Cortex of kidney (tissue), 1 donor: ENCODE measurements at places on chromosomes 6 and 20.

GRCh38 chr6:163956571-163957407 is 542.3 kb downstream of the QKI start:
- DNase-seq = no peak

DNA sequence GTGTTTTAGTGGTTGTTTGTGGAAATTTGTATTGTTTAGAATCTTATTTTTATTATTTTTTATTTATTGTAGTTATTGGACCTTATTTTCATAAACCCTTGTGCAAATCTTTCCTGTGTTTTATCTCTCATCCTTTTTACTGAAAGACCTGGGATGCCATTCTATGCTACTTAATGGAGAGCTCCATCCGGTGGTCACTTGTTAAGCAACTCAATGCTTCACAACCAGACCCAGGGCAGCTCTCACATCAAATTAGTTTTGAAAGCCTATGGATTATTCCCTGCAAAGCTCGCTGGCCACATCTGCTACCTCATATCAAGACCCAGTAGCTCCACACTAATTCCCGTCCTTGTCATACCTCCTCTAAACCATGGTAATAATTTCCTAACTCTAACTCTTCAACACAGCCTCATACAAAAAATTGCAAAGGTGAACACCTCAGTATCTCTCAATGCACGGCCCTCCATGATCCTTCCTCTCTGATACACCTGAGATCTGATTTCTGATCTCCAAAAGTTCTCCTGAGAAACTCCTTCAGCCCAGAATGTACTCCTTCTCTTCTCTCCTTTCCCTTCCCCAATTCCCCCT is 296.6 kb upstream of the MANEA start:
- DNase-seq = no peak

GRCh38 chr6:41901882-41902519 is 6.8 kb upstream of the USP49 start:
- no peak for DNase-seq

DNA sequence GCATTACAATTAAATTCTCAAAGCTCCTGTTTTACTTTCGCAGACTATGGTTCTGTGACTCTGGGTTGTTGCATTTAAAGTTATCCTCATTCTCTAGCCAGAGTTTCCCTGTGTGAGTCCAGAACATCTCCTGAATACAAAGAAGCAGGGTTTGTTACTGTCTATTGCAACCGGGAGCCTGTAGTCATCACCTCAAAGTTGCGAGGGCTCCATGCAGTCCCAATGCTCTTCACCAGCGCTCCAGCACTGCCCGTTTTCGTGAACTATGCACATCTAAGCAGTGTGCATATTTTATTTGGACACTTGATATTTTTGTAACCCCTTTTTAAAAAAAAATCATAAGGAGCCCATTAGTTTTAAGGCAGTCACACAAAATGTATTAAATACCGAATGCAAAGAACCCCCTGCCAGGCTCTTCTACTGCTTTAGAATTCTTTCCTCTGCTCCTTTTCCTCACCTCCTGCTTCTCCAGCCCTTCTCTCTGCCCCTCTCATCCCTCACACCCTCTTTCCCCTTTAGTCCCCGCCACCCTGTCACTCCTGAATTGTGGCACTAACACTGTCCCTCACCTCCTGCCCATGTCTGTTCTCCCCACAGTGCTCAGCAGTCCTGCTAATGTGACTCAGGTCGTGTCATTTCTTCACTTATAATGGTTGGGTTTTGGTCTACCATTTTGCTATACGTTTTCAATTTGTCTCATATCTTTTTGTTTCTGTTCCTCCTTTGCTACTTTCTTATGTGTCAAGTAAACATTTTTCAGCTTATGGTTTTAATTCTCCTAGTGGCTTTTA is 1.1 kb upstream of the HLA-C start:
- DNase-seq = no peak

DNA sequence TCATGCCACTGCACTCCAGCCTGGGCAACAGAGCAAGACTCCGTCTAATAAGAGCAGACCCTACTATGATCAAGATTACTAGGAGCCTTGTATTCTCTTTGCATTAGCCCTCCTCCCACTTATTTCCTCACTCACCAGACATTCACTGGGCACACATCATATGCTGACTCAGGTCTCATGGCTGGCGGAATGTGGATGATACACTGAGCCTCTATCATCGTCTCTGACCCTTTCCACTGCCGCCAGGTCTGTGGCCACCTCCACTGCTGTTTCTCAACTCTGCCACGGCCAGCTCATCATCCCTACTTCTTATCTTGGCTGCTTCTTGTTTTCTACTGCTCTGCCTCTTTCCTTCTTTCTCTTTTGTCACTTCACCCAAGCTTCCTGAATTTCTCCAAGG is 161.0 kb downstream of the BACH2 start:
- DNase-seq = no peak

GRCh38 chr20:9122571-9122970 is 53.7 kb downstream of the PLCB4 start:
- DNase-seq = no peak

DNA sequence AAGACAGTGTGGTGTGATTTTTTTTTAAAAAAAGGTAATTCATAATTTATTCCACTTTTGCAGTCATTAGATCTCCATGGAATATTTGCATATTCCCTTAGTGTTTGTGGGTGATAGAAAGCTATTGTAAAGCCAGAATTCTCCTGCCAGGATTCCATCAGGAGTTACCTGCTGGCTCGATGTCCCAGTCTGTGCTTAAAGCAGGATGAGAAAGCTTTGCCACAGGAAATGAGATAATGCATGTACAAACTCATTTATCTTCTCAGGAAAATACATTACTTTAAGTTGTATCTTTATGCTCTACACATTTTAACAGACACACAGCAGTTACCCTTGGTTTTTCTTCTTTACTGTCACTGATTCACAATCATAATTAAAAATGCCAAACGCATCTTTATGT is 553.0 kb downstream of the CD109 start:
- no peak for DNase-seq

DNA sequence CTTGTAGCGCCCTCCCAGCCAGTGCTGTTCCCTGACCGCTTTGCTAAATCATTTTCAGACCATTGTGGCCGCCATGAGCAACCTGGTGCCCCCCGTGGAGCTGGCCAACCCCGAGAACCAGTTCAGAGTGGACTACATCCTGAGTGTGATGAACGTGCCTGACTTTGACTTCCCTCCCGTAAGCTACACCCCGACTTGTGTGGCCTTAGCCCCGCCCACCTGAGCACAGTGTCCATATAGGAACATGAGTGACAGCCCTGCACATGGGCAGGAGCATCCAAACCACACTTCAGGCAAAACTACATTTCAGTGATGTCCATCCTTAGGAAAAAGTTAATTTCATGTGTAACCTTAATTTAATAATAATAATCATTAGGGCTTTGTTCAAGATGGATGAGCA is 51.1 kb downstream of the GNAS start:
- DNase-seq = no peak

GRCh38 chr20:4176187-4176586 is 160.8 kb upstream of the RNF24 start:
- no peak for DNase-seq

GRCh38 chr6:108665495-108666196 is 104.9 kb downstream of the FOXO3 start:
- DNase-seq = no peak

DNA sequence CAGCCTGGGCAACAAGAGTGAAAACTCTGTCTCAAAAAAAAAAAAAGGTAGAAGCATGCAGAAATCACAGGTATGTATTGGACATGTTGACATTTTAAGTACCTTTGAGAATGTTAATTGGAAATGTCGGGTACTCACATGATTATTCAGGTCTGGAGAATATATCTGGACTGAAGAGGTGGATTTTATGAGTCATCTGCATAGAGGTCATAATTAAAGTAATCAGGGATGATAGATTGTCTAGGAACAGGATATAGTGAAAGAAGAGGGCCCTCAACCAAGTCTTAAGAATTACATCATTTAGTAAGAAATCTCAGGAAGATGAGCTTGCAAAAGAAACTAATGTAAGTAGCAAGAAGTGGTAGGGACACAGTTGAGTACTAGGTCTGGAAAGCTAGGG is 212.5 kb downstream of the UTRN start:
- DNase-seq = no peak

DNA sequence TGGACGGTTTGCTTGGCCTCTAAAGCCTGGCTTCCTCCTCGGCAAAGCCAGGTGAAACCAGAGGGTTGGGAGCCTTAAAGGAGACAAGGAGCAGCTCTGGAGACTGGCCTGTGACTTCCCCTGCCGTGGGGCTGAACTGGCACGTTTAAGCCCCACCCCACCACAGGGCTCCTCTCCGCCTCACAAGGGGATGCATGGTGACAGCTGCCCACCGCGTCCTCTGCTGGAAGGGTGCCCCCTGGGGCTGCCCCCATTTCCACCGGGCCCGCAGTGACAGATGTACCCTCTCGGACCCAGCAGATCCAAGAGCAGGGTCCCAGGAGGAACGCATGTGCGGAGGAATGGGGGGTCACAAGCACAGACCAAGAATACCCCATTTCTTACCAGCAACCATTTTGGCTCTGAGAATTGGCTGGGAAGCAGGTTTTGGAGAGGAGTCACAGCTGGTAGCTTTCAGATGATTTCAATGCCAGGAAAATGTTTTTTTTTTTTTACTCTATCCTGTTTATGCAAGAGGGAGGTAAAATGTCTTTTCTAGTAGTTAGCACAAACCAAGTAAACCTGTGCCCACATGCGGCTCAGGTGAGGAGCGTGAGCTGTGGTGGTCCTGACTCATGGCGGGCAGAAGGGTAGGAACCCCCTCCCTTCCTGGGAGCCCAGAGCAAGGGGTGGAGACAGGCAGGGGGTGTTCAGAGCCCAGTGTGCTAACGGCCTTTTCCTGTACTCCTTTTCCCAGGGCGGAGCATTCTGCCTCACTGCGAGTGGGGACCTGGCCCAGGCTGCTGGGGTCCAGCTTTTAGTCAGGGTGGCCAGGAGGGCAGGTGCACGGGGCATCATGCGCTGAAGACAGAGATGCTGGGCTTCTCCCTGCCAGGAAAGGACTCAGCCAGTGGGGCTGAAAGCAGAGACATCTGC is 33.0 kb downstream of the FRMD1 start:
- no peak for DNase-seq

DNA sequence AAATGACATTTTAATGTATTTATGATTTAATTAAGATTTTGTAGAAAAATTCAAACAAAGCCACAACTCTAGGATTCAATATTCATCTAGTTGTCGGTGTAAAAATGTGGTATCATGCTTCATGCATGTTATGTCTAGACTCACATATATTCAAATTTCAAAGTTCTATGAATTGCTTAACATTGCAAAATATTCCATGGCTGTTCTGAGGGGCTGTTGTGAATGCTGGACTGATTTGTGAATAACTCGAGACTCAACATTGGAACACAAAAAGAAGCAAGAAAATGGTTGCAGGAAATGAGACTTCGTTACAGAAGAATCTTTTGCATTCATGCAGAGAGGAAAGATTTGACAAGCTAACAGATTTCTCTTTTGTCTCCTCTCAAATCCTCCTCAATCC is 705.9 kb downstream of the DHX35 start:
- DNase-seq = no peak

DNA sequence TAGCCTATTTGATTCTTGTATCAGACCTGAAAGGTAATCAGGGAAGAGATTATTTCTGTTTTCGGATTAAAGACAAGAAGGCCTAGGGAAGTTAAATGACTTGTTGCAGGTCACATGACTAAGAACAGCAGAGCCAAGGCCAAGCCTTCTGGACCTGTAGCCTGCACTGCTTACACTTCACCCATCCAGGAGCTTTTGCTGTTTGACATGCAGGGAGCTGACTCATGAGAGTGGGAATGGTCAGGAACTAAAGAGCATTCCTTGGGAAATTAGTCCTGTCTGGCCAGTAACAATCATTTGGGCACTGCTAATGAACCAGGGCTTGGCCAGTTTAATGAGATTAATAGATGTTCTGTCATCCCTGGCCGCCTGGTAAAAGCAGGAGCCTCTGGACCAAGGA is 46.8 kb downstream of the EIF2S2 start:
- no peak for DNase-seq

DNA sequence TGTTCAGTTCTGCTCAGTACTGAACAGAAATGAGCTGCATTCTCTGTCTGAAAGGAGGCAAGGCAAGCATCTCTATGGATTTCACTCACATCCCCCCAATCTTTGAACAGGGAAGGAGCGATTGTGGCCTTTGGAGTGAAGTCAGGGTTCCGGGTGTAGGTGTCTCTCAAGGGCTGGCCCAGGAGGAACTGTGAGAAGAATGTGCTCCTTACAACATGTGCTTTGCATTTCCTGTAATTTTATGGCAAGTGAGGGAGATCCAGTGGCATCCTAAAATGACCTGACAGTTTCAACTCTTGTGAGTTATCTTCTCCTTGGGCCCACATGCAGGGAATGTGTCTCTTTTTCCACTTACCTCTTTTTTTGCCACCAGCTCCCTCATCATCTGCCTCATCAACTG is 63.0 kb upstream of the RIN2 start:
- no peak for DNase-seq

GRCh38 chr6:87102151-87102621 is 7.3 kb upstream of the CGA start:
- DNase-seq = no peak

DNA sequence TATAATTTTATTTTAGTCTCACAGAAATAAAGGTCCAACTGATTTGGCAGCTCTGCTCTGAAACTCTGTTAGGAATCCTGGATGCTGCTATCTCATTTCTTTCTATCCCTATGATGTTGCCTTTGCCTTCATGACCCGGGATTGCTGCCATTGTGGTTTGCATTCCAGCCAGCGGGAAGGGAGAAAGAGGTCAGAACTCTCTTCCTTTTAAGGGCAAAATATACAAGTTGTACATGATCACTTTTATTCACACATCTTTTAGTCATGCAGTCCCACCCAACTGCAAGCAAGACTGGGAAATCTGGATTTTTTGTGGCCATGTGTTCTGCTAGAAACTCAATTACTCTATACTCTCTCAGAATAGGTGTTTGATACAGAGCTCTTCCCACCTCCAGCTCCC is 263.1 kb upstream of the ZFP64 start:
- no peak for DNase-seq

GRCh38 chr6:113313841-113314240 is 543.3 kb upstream of the MARCKS start:
- no peak for DNase-seq

GRCh38 chr6:97864366-97864765 is 581.4 kb upstream of the MMS22L start:
- DNase-seq = no peak

GRCh38 chr6:18259675-18260447 is 4.5 kb downstream of the DEK start:
- no peak for DNase-seq
